ENCODE measurements at places on chromosomes 3 and 15. TPM values are rescaled to one million over a fixed set of nuclear protein-coding genes. Genes with fewer than 3 reads are reported as not detected.

EOGT gene
- 16.8 TPM for total RNA-seq

MESP2 gene
- total RNA-seq, result not detected

TM6SF1 gene
- total RNA-seq, result 25.1 TPM

FILIP1L gene
- 0.46 TPM for total RNA-seq

SLC22A14 gene
- total RNA-seq, result 0.14 TPM

HDC gene
- total RNA-seq, result 1.7 TPM

CHDH gene
- total RNA-seq, result 0.89 TPM

KNG1 gene
- not detected for total RNA-seq

GOLGA8S gene
- total RNA-seq, result 0.29 TPM
